Anterior cingulate cortex (tissue), 58 donors: ENCODE measurements at places on chromosomes 5 and 9.

DNA sequence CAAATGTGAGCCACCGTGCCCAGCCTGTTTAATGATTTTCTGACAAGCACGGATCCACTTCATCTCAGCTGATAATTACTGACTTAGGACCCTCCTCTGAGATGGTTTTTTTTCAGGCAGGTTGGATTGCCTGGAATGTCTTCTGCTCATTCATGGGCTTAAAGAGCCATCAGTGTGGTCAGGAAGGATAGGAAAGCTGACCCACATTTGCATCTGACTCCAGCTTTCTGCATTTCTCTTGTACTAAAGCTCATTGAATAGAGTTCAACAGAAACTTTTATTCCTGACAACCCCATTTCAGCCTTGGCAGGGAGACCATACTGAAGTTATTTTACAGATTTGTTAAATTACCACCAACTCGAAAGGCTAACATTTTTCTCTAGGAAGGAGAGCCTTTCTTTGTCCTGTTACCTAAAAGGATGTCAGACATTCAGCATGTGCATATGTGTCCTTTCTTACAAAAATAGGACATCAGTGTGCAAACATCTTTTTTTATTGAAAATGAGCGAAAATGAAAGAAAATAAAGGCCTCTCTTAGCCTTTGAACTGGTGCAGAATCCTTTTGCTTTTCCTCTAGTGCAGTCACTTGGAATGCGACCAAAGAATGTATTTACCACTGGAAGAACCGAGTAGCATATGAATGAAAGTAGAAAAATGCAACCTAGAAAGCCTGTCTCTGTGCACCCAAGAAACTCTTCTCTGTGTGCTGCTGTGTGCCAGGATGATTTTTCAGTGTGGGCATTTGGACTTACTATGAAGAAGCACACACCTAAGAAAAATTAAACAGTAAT is 26.6 kb downstream of the ADCY2 start:
- DNase-seq, result no peak

- DNase-seq, result no peak
These were observed 31.9 kb upstream of the HAND1 start for GRCh38 chr5:154509784-154510555.

DNA sequence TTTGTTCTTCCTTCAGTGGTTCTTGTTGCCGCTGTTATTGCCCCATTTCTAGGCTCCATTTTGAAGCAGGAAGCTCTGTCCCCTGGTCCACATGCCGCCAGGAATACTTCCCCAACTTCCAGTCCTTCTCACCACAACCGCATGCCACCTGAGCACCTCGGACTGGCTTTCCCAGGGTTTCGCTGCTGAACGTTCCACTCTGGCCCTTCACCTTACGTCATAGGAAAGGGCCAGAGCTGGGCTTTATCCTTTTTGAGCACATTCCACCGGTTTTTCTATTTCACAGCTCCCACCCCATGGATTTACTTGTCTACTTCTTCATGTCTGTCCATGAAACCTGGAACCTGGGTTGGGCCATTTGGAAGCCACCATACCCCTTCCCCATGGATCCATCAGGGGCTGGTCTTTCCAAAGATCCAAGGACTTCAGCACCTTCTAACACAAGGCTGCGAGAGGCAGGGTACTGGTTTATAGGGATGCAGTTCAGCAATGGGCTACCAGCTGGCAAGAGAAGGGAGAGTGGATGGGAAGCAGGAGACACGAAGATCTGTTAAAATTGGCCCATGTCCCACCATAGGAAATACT is 557.4 kb downstream of the BNC2 start:
- no peak for DNase-seq

- no peak for DNase-seq
These were observed 23.7 kb upstream of the LOX start for GRCh38 chr5:122101636-122102285.

GRCh38 chr5:13339093-13339492 is 605.4 kb downstream of the DNAH5 start:
- DNase-seq, result no peak

- DNase-seq, result no peak
These were observed 57.1 kb upstream of the CER1 start for GRCh38 chr9:14779566-14780022.

DNA sequence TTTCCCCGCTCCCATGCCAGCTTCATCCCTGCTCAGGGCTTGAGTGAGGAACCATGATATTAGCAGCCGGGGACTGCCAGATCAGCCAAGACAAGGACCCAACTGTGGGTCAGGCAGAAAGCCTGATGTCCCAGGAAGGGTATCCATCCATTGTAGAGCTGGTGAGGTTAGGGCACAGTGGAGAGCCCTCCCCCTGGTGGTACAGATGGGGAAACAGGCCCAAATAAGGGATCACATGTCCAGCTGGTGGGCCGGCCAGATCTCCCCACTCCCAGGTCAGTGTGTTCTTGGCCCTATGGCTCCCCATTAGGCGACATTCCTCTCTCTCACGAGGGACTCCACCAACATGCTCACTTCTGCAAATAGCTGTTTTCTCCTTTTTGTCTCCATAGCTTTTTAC is 9.0 kb downstream of the CDX1 start:
- no peak for DNase-seq

- no peak for DNase-seq
These were observed 141.4 kb downstream of the NPR3 start for GRCh38 chr5:32852535-32852934.

- DNase-seq, result no peak
These were observed 109.3 kb upstream of the HAND1 start for GRCh38 chr5:154587123-154588026.

DNA sequence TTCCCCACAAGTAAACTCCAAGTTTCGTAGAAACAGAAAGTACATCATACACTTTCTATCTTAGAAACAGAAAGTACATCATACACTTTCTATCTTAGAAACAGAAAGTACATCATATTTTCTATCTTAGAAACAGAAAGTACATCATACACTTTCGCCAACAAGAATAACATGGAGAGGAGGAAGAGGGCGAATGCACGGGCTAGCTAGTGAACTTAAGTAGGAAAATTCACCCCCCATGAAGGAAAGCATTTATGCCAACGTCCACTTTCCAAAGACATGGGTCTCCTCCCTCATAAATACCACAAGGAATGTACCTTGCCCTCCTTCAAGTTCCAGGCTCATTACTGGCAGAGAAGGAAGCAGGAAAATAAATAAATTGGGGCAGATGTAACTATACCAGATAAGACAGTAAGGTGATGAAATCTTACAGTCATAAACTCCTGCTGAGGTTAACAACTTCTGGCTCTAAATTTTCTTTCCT is 64.7 kb downstream of the FRMD3 start:
- DNase-seq, result no peak

DNA sequence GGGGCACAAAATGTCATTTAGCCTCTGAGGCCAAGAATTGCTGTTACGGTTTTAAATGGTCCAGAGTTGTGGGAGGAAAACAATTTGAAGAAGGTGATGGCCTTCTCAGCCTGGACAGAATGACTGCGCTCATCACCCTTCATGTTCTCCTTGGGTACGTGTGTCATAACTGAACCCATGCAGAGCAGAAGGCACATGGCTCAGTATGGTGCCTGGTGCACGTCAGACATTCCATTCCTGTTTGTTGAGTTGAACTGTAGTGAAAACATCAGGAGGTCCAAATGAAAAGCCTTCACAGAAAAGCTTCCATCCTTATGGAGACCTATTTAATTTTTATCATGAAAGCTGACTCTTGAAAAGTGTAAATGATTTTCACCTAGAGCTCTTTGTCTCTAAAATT is 133.2 kb downstream of the CFAP90 start:
- DNase-seq, result no peak

DNA sequence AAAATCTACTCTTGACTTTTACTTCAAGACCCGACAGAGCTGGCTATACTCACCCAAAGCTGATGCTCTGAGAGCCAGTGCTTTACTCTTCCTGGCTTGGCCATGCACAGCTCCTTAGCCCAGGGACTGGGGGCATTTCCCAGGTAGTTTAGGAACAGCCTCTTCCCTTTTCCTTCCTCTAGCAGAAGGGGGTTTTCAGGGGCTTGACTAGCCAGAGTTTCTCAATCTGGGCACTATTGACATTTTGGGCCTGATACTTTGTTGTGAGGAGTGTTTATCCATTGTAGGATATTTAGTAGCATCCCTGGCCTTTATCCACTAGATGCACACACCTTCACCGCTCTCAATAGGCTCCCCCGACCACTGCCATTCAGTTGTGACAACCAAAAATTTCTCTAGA is 50.0 kb upstream of the RFX3 start:
- no peak for DNase-seq

- DNase-seq, result no peak
These were observed 393.8 kb upstream of the MEF2C start for GRCh38 chr5:89276566-89277305.
